Left forelimb (tissue), 1 donor: ENCODE measurements at places on chromosomes 1 and 21.

DNA sequence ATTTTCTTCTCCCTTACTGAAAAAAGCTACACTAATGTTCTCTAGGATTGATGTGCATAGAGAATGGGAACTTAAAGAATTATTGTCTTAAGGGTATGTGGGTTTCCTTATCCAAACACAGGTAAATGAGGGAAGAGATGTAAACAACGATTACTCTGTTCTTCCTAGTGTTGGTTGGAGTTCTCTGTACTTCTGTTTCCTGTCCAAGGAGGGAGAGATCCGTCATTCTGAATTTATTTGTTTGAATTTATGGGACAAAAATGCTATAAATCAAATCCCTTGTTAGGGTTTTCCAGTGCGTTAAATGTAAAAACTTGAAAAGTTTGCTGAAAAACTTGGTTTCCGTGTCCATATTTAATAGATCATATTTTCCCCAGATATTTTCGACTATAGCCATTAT is 29.6 kb downstream of the LAMC1 start:
- DNase-seq, result no peak

GRCh38 chr1:190365283-190365682 is 112.4 kb downstream of the BRINP3 start:
- DNase-seq, result no peak

GRCh38 chr1:207251066-207251465 is 70.4 kb upstream of the CD55 start:
- DNase-seq, result no peak

DNA sequence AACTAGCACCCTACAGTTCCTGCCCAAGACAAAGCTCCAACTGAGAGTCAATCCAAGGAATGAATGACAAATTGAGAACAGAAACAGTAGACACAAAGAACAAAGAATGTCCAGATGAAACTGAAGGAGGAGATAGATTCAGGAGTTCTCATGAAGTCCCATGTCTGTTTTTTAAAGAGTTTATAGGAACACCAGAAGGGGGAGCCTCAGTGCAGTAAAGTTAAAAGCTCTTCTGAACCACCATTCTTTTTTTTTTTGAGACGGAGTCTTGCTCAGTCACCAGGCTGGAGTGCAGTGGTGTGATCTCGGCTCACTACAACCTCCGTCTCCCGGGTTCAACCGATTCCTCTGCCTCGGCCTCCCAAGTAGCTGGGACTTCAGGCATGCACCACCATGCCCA is 323.6 kb downstream of the MRPL39 start:
- DNase-seq, result no peak

GRCh38 chr1:180519846-180520245 is 17.5 kb upstream of the ACBD6 start:
- no peak for DNase-seq

DNA sequence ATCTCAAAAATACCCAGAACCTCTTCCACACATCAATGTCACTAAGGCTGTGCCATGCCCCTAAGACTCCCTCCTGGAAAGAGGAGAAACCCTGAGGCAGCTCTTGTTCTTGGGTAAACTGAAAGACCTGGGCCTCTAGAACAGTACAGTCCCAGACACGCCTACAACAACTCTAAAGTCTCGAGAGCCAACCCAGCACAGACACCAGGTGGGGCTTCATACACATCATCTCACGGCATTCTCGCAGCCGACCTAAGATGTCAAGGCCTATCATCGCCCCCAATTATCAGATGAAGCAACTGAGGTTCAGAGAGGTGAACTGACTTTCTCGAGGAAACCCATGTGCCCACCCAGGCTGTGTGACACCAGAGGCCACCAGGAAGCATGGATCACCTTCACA is 70.6 kb downstream of the MRPL37 start:
- DNase-seq, result no peak

- no peak for DNase-seq
Observed at GRCh38 chr1:175450219-175450618, 257.6 kb upstream of the KIAA0040 start.

DNA sequence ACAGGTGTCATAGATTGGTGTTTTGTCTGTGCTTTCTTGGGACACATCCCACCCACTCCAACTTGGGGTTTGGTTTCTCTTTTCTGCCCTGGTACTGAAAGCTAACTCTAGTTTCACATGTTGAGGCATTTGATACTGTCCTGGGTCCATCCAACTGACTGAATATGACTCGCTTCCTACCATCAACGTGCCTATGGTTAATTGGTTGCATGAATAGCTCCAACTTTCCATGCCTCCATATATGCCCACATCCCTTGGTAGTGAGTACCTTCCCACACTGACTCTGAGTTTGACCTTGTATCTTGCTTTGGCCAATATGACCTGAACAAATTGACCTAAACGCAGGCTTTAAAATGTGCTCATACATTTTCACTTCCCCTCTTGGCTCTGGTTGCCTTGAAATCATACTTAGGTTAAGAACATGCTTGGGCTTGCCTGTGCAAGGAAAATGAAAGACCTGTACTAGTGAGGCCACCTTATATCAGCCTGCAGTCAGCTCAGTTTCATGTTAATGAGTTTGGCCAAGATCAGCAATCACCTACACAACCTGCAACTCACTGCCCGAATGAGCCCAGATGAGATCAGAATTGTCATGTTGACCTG is 81.0 kb upstream of the KCNK2 start:
- no peak for DNase-seq

DNA sequence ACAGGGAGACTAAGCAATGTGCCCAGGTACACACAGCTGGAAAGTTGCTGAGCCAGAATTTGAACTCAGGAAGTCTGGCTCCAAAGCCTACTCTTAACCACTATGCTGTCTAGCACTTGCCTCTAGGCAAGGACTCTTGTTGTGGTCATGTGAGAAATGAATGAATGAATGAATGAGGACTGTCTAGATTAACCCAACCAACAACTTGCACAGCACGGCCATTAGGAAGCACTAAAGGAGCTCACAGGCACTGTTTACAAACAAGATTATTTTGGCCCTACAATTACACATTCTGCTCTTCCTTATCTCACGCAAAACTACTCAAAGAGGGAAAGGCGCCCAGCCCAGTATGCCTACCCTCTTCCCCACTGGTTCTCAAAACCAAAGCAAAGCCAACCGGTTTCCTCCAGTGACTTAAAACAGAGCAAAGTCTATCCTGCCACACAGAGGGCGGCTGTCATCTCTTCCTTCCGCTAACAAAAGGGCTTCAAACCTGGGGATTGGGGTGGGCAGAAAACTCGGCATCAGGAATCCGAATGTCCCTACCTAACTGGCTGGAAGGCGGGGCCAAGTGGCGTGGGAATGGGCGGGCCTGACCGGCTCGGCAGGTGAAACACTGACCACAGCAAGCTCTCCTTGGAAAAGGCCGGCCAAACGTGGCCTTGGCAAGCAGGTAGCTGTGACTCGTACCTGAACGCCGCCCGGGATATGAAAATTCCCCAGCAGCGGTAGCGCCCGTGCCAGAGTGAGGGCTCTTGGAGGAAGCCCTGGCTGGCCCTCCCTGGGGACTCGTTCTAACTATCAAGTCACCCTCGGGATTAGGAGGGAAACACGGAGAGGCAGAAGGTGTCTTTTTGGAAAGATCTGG is 948 bp downstream of the STK40 start:
- DNase-seq, result no peak

GRCh38 chr1:155166051-155166470 is 7.0 kb downstream of the KRTCAP2 start:
- peak; percentile 64 for DNase-seq

DNA sequence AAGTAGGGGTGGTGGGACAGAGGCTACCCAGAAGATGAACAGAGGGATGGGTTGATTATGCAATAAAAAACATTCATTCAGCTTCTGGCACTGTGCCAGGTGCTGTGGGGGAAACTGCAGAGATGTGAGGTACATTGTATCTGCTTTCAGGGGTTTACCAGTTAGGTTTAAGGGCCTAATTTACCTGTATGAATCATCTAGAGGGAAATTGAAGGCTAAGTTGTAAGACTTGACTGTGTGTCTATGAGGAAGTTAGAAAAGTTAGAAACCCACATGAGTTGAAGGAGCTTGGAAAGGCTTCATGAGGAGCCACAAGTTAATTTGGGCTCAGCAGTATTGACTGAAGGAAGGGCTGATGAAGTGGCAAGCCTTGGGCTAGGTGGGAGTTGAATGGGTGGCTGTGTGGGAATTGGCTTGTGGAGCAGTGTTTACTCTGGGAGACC is 36.7 kb upstream of the APOBEC4 start:
- no peak for DNase-seq

- DNase-seq, result no peak
Observed at GRCh38 chr1:160354388-160354985, 11.3 kb downstream of the NCSTN start.

DNA sequence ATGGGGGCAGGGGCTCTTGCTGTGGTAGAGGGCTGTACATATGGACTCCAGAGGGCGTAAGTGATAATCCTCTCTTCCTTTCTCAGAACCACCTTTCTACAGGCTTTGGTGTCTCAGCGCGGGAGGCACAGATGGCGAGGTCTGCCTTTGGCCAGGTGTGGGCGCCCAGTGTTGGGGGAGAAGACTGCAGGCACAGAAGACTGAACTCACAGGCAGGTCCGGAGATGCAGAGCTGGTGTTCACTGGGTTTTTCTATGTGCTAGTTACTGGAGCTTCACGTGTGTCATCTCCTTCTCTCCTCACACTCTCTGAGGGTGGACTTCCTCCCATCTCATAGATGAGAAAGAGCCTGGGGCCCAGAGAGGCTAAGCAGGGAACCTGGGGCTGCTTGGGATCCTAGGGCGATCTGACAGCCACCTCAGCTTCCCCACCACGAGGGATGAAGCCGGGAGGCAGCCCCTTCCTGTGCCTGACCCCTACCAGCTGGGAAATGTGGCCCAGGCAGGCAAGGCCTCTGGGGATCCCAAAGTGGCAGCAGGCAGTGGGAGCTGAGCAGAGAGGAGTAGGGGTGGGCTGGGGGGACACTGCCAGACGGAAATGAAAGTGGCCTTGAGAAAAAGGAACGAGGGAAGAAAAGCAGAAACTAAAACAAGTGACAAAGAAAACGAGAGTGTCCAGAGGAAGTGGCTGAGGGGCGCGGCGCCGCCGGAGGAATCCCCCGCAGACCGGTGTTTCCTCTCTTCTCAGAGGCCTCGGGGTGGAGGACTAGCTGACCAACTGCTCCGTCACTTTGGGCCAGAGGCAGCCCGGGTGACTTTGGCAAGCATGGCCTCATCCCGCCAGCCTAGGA is 191.6 kb downstream of the HIVEP3 start:
- DNase-seq, result no peak
